Glomerular endothelial cell (primary cell): ENCODE measurements at places on chromosomes 12 and 14. TPM values are rescaled to one million over a fixed set of nuclear protein-coding genes. Genes with fewer than 3 reads are reported as not detected.

GRCh38 chr14:32507029-32507984, 178.2 kb downstream of the AKAP6 start:
- no peak for DNase-seq

- no peak for DNase-seq
These were observed 21.7 kb downstream of the KCNK10 start for GRCh38 chr14:88301381-88301780.

DNA sequence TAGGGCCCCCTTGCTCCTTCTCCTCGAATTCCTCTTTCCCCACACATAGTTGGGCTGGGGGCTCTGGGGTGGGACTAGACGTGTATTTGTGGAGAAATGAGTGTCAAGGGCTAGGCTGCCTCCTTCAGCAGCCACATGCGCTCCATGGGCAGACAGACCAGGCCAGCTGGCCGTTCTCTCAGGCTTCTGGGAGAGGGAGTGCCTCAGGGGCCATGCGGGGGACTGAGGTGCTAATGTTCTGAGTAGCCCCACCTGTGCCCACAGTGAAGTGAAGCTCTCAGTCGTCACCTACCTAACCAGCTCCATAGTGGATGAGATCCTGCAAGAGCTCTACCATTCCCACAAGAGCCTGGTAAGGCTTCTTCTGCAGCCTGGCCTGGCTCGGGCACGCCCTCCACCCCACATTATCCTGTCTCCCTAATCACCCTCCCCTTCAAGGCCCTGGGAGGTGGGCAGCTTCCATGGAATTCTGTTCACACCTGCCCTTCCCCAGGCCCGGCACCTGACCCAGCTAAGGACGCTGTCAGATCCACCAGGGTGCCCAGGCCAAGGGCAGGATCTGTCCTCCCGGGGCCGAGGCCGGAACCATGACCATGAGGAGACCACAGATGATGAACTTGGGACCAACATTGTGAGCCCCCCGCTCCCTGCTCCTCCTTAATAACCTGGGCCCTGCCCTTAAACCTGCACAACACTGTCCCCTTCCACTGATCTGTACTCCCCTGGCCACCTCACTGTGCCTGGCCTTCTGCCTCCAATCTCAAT, 9.0 kb upstream of the CPNE6 start:
- no peak for DNase-seq

The RNASE7 gene
- not detected in 2 replicates for total RNA-seq

The PPP1R36 gene
- not detected in 2 replicates for total RNA-seq

DNA sequence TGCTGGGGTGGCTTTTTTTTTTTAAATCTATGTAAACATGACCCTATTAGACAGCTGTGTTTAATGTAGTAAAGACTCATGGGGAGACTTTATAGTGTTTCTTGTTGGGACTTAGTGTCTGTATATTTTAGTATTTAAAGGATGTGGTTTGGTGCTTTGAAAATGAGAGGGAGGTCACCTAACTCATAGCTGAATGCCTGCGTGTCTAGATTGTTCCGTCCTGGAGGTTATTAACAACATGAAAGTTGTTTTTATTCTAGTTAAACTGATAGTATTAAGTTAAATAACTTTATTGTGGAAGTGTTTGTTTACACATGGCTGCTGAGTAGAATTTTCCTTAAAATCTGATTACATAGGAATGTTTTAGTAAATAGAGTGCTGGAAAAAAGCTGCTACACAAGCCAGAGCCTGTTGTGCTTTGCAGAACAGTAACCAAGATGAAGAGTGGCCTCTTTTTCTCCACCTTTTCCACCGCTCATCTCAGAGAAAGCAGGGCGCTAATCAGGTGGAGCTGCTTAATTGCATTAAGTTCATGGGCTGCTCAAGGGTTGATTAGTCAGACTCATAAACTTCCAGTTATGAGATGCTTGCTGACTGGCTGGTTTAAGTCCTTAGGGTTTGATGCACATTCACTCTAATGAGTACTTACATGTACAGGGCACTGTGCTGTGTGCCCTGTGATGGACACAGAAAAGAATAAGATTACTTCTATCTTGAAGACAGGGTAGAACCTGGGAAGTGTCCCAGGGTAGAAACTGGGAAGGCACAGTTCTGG, 62.7 kb downstream of the FBXO34 start:
- DNase-seq = no peak

DNA sequence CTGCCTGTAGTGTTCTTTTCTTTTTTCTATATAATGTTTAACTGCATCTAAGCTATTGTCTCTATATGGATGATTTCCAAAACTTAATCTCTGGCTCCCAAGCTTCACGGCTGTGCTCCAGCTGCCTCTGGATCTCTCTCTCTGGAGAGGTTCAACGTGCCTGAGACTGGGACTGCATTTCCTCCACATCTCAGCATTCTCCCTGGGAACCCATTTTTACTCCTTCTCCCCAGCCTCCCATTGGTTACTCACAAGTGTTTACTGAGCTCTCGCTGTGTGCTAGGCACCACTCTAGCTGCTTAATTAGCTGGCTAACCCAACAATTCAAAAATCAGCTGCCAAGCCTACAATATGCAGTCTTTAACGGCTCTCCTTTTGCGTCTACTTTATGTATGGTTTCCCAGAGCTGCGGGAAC, 34.7 kb downstream of the FBXL14 start:
- DNase-seq = no peak

The PTPN6 gene
- total RNA-seq = 0.29 and 8.5 TPM in 2 replicates

DNA sequence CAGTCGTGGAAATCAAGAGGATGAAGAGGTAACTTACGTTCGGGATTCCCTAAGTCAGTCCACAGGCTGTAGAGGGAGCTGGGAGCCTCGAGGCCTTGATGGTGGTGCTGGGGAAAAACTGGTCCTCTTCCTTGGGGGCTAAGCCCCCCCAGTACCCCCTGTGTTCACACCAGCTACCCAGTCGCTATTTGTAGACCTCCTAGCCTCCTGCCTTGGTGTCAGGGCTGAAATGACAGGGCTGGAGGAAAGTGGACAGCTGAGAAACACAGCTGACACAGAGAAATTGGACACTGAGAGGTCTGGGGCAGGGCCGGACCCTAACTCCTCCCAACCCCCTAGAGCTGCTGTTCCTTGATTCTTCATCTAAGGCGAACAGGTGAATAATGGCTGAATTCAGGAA, at the start of gene STAC3:
Gene STAC3, minus strand, starts transcription at position 232 of the 400 bp plus-strand sequence. CDS start 1,551 bp downstream, outside the sequence.
- DNase-seq = no peak

The LBHD2 gene
- total RNA-seq = not detected in 2 replicates

The IFNG gene
- not detected in 2 replicates for total RNA-seq

DNA sequence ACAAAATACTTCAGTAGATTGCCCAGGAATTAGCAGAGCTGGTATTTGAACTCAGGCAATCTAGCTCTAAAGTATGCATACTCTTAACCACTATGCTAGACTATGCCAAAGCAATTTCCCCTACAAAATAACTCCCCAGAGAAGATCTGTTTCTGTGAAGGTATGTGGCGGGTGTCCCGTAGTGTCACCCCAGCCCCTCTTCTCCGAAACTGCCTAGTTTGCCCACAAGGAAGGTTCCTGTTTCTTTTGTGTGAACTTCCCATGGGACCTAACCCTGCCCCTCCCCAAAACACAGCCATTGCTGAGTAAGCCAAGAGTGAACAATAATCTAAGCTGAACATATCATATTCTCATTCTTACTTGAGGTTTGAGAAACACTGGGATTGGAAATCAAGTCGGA, 15.5 kb upstream of the RAP1B start:
- DNase-seq = no peak

DNA sequence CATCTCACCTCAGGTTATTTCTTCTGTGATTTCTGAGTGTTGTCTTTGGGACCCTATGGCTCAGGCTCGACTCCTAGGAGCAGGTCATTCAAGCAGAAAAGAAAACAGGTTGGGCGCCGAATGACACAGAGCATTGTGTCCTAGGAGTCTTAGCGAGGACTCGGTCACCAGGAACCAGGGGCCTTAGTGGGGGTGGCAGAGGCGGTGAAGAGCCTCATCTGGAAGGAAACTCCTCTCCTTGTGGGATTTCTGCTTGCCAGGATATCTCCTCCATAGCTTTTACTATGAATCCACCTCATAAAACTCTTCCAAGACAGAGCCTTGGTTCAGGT, 630 bp downstream of the PLEKHH1 start:
- no peak for DNase-seq

DNA sequence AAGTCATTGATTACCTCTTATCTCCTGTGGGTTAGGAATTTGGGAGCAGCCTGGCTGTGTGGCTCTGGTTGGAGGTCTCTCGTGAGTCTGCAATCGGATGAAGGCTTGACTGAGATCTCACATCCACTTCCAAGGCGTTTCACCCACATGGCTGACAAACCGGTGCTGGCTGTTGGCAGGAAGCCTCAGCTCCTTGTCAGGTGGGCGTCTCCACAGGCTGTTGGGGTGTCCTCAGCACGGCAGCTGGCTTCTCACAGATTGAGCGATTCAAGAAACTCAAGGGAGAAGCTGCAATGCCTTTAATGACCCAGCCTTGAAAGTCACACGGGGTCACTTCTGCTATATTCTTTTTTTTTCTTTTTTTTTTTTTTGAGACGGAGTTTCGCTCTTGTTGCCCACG, 28.6 kb upstream of the CORO1C start:
- no peak for DNase-seq

DNA sequence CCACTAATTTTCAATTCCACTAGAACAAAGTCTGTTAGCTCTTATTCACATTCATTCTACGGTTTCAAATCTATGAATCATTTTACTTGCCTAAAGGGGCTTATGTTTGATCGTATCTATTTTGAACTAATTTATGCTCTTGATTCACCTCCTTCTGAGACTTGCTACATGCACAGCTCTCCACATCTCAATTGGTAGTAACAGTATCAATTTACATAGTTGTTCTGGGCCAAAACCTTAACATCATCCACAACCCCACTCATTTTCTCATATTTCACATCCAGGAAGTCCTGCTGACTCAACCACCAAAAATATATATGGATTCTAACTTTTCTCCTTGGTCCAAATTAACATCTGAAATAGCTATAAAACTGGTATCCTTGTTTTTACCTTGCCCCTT, 208.6 kb downstream of the RASSF9 start:
- no peak for DNase-seq

- DNase-seq = no peak
These were observed 11.5 kb downstream of the ASB2 start for GRCh38 chr14:93964820-93965286.

The TRPV4 gene
- total RNA-seq = 5.9 and 7.1 TPM in 2 replicates

The REP15 gene
- 2.0 and 3.3 TPM in 2 replicates for total RNA-seq

GRCh38 chr12:8644345-8645248, 18.0 kb downstream of the MFAP5 start:
- DNase-seq = no peak

- no peak for DNase-seq
These were observed 146.2 kb upstream of the SLC38A2 start for GRCh38 chr12:46518729-46519128.

- DNase-seq = no peak
These were observed 482 bp downstream of the TMEM30B start for GRCh38 chr14:61280526-61281185.
